ENCODE measurements at places on chromosomes 2 and 18.

- no peak for DNase-seq
These were observed 28.2 kb downstream of the SIX2 start for GRCh38 chr2:44980751-44981713.

DNA sequence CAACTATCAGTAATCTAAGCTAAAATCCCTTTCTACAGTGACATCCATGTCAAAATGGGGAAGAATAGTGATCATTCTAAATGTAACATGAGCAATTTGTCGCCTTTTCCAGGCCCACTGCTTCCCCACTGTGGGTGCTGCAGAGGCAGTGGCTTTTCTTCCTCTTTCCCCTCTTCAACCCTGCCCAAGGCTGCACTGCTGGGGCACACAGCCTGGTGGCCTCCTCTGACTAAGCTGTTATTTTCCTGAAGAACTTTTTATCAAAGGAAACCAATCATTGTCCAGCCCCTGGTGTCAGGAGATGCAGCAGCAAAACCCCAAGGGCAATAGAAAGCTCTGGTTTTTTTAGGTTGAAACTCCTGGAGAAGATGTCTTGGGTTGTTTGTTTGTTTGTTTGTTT, 117.6 kb upstream of the KLF7 start:
- DNase-seq, result peak; percentile 26

DNA sequence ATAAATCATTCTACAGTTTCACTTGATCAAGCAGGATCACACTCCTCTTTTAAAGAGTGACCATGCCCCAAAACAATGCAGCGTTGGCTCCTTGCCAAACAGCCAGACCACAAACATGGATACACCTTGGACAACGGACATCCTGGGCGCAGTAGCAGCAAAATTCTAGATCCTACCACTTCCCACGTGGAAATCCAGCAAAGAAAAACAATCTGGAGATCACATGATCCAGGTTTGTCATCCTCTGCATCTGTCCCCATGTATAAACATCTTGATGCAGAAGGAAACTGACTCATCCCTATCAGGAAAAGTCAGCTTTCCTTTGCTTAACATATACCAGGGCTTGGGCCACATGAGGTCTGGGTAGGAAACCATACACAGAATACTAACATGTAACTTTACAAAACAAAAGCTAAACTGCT, 53.1 kb downstream of the ZNF521 start:
- DNase-seq, result no peak

GRCh38 chr2:239882331-239882732, 142.8 kb downstream of the NDUFA10 start:
- peak; percentile 36 for DNase-seq

DNA sequence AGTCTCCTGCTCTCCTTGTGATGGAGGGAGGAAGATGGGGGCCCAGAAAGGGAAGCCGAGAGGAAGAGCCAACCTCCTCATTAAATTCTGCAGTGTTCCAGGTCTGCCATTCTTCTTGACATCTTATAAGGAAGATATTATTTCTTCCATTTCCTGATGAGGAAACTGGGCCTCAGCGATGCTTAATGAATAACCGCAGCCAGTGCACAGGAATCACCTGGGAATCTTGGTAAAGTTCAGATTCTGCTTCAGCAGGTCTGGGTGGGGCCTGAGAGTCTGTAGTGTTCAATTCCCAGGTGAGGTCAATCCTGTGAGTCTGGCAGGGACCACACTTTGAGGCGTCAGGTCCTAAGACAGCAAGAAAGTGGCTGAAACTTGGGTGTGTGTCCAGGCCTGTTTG, 17.3 kb downstream of the PCARE start:
- no peak for DNase-seq

GRCh38 chr18:43524260-43524659, 247.0 kb upstream of the SYT4 start:
- no peak for DNase-seq

DNA sequence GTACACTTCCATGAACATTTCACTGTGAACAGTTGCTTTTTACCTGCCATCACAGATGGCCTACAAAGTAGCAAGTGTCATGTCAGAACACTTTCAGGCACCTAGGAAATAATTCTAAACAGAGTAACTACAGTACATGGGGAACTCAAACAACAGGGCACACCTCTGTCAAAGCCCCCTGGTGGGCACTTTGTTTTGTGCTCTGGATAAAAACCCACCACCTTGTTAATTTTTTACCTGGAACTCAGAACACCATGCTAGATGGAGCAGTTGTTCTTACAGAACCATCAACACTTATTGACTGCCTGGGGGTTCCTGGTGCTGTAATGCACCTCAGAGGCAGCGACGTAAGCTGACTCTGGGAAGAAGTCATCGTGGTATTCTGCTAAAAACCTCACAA, 2.3 kb downstream of the MSL3B start:
- peak; percentile 31 for DNase-seq

DNA sequence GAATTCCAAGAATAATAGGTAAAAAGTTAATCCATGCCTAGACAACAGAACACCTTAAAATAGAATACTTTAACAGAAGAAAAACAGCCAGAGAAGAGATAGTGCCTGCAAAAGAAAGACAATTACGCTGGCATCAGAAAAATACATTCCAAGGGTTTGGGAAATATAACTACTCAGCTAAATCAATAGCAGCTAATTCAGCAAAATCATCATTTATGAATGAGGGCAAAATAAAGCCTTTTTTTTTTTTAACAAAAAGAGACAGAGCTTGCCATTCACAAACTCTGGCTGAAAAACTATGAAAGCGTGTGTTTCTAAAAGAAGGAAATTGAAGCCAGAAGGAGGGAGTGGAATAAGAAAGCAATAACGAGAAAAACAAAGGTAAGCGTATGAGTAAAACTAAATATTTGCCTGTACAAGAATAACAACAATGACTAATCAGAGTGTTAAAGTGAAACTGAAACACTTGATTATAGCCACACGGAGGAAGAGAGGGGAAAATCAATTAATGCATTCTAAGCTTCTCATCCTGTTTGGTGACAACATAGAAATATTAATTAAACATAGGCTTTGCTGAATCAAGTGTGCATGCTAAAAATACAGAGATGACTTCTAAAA, 90.2 kb downstream of the EHD3 start:
- no peak for DNase-seq

DNA sequence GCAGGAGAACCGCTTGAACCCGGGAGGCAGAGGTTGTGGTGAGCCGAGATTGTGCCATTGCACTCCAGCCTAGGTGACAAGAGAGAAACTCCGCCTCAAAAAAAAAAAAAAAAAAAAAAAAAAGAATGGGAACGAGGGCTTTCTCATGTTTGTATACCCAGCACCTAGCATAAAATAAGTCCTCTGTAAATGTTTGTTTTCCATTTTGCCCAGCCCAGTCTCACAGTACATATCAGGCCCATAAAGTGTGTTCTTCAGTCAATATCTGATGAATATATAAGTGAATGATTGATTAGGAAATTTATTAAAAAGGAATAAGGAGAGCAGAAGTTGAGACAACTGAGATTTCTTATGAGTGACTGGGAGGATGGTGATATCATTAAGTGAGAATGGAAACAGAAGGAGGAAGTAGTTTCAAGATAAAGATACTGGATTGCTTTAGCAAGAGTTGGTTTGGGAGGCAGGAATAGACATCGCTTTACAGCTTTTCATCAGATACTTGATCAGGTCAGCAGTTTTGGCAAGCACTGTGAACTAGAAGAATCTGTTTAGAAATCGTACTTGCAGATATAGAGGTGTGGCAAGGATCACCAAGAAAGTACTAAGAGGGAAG, 327.5 kb downstream of the KIAA1328 start:
- no peak for DNase-seq

GRCh38 chr2:11031876-11032275, 120.1 kb downstream of the KCNF1 start:
- no peak for DNase-seq

DNA sequence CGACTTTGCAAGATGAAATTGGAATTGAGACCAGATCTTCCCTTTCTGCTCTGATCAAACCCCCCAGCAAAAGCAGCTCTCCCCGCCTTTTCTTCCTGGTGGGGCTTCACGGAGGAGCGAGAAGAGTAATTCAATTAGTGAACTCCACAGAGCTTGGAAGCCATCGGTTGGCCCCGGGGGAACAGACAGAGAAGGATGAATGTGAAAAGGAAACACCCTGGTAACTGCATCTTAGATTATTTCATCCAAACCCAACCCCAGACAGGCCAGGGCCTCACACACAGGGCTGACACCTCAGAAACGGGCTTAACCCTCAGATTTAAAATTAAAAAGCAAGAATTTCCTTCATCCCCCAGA, 18.3 kb downstream of the SMAD7 start:
- peak; percentile 47 for DNase-seq

GRCh38 chr18:21979759-21980158, 189.6 kb upstream of the GATA6 start:
- no peak for DNase-seq

GRCh38 chr2:144459937-144460336, 60.0 kb downstream of the ZEB2 start:
- DNase-seq, result no peak

DNA sequence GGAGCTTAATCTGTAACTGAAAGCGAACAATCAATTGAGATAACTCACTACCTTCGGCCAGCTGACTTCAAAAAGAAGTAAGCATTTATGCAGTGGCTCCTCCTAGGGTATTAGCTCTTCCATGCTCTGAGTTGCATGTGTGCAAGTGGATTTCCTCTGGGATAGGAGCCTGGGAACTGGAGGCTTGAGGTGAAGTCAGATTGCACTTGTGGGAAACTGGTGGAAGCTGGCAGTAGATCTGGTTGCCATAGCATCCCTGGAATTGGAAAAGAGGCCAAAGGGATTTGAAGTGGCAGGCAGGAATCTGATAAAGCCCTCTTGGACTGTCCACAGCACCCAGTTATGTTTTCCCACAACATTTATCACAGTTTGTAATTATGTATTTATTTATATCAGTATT, 50.6 kb upstream of the FMNL2 start:
- DNase-seq, result no peak

DNA sequence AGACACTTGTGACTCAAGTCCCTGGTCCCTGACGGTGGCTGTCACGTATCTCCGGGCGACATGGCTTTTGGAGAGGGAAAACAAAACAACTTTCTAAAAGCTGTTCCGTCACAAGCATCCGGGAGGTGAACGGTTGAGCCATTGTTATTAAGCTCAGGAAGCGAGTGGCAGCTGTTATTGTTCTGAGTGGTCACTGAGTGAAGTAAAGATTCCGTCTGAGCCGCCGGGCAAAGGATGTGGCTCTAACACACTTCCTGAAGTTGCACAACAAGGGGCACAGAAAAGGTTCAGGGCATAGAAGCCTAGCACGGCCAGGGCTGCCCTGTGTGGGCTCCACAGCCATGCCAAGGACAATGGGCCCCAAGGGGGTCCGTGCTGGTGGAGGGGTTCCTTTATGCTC, 24.3 kb downstream of the INPP5D start:
- DNase-seq, result no peak

- no peak for DNase-seq
These were observed 37.0 kb downstream of the INO80C start for GRCh38 chr18:35460736-35461161.

DNA sequence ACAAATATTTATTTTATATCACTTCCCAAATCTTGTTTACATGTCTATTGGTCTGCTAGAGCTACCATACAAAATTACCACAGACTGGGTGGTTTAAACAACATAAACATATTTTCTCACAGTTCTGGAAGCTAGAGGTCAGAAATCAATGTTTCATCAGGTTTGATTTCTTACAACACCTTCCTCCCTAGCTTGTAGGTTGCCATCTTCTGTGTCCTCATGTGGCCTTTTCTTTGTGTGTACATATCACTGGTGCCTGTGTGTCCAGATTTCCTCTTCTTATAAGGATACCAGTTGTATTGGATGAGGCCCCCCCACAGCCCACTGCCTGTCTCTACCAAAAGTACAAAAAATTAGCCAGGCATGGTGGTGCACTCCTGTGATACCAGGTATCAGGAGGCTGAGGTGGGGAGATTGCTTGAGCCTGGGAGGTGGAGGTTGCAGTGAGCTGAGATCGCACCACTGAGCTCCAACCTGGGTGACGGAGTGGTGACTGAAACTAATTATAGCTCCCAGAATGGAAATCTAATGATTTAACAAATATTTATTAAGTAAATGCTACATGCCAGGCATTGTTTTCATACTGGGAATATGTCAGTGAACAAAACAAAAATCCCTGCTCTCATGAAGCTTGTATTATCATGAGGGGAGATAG, 13.6 kb downstream of the EML4 start:
- no peak for DNase-seq

DNA sequence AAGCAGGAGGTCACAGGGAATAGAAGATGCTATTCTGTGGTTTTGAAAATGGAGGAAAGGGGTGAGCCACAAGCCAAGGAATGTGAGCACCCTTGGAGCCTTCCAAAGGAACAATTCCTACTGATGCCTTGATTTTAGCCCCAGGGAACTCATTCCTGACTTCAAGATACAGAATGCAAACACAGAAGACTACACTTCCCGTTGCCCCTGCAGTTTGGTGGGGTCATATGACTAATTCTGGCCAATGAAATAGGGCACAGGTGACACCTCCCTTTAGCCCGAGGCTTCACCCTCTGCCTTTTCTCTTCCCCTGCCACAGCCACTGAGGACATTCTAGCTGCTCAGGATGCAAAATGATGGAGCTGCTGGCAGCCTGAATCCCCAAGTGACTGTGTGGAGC, 126.1 kb downstream of the INHBB start:
- no peak for DNase-seq

DNA sequence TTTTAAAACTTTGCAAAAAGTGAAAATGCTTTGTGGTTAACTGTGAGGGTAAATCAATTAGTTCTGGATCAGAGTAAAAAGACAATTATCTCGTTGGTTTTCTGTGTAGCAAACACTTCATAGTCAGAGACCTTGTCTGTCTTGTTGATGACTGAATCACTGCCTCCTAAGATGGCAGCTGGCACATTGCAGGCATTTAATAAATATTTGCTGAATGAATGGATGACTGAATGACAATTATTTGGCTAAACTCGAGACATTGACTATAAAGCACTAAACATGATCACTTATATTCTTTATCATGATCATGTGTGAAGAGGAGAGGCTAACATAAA, 96.2 kb downstream of the MAIP1 start:
- no peak for DNase-seq

GRCh38 chr18:70072678-70073077, 125.0 kb upstream of the CD226 start:
- no peak for DNase-seq

DNA sequence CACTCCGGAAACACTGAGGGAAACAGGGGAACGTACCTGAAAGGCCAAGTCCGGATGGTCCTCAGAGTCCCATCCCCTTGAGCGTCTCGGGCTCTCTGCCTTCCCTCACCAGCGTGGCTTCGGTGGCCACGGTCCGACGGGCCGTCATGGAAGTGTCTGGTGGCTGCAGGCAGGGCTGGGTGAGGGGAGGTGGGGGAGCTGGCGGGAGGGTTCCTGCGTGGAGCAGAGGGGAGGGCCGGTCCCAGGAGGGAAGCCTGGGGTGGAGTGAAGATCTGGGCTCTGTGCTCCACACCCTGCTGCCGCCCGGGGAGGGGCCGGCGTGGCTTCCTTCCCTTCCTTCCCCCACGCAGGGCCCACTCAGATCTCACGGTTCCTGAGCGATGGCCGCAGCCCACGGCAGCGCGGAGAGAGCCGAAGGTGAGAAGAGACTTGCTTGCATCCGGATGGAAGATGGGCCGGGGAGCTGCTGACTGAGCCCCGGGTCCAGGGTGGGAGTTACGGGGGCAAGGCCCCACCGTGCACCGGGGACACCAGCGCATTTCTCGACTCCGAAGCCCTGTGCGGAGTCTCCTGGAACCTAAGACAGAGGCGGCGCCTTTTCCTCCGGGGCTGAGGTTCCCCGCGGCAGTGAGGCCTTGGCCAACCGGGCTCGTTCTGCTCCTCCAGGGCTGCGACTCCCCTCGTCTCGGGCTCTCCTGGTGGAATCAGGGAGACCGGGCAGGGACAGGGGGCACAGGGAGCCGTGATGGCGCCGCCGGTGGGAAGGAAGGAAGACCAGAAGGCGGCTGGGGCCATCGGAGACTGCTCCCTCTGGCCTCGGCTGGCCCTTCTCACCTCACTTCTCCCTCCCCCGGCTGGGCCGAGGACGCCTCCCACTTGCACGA, 49.1 kb downstream of the KCNF1 start:
- DNase-seq, result no peak
